ENCODE measurements at places on chromosomes 11 and 22.

DNA sequence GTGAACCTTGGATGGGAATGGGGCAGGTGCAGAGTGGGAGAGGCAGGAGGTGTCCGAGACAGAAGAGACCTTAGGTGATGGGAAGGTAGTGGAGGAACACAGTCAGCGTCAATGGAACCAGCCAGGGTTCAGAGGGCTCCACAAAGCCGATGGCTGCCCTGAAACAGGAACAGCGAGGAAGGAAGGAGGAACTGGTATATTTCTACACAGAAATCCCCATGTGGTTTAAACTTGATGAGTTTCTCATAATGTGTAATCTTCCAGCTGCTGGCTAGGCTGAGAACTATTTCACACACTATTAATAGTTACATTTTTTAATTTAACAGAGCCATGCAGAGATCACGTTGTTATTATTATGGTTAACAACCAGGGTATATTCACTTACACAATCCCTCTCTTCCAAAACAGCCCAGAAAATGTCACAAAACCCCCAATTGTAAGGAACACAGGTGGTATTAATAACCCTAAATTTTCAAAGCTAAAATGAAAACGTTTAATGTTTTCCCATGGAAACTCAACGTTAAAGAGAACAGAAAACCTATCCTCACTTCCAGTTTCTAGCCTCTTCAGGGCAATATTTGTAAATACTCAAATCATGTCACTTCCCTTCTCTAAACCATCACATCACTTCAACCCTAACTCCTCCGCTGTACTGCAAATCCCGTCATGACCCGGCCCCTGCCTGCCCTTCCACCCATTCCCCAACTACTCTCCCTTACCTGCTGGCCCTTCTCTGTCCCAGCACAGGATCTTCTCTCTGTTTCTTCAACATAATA, 74.5 kb upstream of the ARFGAP3 start:
- DNase-seq: no peak

GRCh38 chr11:95299078-95299679, 68.2 kb upstream of the SESN3 start:
- DNase-seq: no peak

- DNase-seq: no peak
These were observed 215.2 kb upstream of the NCAM1 start for GRCh38 chr11:112745973-112746372.

- DNase-seq: no peak
These were observed 7.3 kb upstream of the CCDC15 start for GRCh38 chr11:124946735-124947141.

- no peak for DNase-seq
These were observed 22.0 kb downstream of the AMPD3 start for GRCh38 chr11:10476927-10477689.

GRCh38 chr11:134760299-134760698, 348.3 kb upstream of the B3GAT1 start:
- no peak for DNase-seq

DNA sequence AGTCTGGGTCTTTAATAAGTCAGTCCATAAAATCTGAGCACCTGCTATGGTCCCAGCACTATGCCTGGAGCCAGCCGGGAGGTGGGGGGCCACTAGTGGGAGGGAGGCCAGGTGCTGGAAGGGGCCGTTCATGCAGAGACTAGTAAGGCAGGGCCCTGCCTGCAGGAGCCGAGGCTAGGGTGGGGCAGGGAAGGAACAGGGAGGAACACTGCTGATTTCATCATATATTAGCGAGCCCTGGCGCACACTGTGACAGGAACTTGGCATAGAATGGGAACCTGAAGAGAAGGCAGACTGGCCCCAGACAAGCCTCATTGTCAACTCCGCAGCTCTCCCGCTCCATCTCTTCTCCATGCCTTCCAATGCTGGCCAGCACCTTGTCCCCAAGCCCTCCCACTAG, 7.1 kb downstream of the VSIG10L2 start:
- DNase-seq: no peak

DNA sequence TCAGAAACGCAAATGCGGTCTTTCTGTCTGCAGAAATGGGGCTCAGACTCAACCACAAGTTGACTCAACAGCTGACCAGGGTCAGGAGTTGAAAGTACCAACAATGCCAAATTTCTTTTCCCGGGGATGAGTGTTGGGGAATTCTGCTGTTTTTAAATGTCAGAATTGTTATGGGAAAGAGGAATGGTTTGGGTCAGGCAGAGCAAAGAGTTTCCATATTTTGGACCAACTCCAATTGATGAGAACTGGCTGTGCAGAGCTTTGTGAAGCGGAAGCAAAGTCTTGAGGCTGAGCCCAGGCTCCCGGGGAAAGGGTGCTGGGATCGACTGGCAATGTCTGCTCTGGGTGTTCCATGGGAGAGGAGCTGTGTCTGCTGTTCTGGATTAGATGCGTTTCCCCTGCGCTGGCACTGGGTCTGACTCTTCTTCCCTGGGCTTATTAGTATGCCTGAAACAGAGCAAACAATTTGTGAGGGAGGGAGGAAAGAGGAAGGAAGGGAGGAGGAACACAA, 36.2 kb downstream of the TXN2 start:
- no peak for DNase-seq
